Inflammatory macrophage treated with lipopolysaccharide for 1 hour (primary cell): ENCODE measurements at places on chromosomes 3 and 15.

GRCh38 chr3:134944429-134944828 is 149.4 kb downstream of the EPHB1 start:
- no peak for DNase-seq

DNA sequence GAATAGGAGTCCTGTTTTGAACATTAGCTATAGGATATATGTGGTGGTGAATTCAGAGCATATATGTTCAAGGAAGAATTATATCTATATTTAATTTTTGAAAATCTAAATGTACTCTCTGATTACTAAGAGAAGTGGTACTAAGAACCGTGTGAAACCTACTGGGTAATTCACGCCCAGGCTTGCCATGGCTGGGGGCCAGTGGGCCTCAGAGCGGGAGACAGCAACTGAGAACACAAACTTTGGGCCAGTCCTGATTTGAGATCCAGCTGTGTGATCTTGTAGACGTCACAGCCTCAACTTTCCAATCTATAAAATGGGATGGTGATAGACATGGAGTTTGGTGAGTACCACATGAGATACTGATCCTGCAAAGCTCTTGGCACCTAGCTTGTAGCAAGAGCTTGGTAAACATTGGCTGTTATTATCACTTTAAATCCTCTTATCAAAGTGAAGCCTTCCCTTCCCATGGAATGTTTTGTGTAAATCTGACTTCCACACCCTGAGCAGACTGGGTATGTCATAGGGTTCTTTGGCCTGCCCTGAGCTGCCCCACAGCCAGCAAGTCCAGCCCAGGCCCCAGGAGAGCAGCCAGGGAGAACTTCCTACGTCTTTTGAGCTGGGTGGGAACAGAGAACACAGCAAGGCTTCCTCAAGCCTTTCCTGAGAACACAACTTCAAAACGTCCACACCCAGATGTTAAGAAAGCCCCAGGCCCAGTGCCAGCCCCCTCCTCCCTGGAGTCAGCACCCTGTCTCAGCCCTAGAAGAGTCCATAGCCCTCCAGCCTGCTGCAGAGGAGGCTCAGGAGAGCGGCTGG is 8.2 kb upstream of the PAQR5 start:
- no peak for DNase-seq

DNA sequence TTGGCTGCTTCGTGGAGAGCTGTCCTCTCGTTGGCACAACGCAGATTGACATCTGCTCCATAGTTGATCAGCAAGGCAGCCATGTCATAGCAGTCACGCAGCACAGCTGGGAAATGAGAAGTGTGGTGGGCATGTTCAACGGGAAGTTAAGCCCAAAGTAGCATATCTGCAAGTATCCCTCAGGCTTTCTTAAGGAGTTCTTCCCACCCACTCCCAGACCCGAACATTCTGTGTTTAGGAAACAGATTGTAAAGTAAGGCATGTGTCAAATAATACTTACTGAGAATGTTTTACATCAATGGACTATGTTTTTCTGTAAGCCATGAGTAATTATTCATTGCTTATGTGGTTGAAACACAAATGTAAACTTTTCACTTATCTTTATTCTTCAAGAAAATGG is 9.2 kb downstream of the ASB14 start:
- DNase-seq, result peak; percentile 17

GRCh38 chr15:73826711-73827251 is 46.6 kb upstream of the TBC1D21 start:
- no peak for DNase-seq

GRCh38 chr3:102148598-102149337 is 286.0 kb upstream of the ZPLD1 start:
- DNase-seq, result no peak
